ENCODE measurements at places on chromosomes 7 and 10.

DNA sequence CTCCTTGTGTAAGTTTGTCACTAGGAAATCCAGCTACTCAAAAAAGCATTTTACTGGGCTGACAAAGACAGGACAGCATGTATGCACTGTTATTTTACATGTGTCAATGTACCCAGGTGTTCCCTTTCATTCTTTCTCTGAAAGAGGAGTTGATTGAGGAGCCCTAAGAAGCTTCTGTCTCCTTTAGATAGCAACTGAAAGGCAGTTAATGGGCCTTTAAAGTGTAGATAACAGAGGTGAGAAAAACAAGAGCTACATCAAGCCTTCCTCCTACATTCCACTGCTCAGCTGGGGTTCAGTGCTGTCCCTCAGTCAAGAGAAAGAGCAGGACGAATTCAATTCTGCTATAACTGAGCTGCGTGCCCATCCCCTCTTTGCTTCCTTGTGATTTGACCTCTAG is 12.8 kb upstream of the WIPF3 start:
- no peak for DNase-seq

DNA sequence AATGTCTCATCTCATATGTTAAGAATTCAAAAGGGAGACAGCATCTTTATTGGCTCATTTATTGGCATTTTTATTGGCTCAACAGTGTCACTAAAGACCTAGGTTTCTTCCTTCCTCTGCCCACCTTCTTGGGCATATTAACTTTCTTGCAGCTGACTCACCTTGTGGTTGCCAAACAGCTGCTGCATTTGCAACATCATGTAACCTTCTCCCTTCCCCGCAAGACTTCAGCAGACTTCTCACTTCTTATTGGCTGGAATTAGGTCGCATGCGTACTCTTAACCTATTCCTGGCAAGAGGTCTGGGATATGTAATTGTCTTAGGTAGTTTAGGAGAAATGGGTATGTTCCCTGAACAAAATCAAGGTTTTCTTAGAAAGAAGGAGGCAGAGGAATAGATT is 263.2 kb downstream of the POU6F2 start:
- no peak for DNase-seq

- no peak for DNase-seq
Measured at GRCh38 chr7:83156006-83156405, 6.7 kb downstream of the PCLO start.

GRCh38 chr10:43254881-43255633 is 11.8 kb downstream of the RASGEF1A start:
- no peak for DNase-seq

DNA sequence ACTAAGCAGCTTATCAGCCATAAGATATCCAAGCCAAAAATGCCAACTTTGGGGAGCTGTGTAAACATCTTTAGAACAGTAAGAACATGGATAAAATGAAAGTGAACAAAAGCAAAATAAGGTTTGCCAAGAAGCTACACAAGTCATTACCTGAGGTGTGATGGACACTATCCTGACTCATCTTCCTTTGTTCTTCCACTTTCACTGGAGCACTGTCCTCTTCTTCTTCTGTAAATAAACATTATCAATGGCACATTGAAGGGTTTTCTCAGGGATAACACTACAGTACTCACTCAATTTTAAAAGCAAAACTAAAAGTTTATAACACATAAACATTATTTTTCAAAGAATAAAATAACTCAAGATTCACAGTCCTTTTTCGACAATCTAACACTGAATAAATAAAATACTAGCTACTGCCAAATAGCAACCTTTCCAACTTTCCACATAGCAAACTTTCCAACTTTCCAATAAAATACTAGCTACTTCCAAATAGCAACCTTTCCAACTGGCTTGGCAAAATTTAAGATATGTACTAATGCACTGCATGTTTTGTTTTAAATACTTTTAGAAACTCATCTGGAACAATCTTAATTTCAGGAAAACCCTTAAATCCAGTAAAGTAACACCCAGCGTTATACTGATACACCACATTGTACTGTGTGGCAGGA is 174.1 kb downstream of the SKAP2 start:
- no peak for DNase-seq

GRCh38 chr7:121603886-121604285 is 207.8 kb upstream of the FAM3C start:
- DNase-seq, result no peak

- DNase-seq, result no peak
Measured at GRCh38 chr10:49631975-49632374, 18.1 kb downstream of the CHAT start.

DNA sequence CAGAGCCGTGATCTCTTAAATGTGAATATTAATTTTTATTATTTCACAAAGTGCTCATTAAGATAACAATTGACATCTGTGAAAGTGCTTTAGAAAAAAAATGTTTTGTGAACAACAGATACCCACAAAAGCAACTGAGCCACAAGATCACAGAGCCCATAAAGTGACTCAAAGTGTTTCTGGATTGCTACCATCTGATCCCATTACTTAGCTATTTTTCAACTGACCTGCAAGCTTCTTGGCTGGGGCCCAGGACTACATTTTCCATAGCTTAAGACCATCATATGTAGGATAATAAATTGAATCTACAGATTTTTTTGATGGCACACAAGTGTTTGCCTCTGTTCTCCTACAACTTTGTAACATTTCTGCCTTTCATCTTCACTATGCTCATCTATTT is 674.4 kb downstream of the PHTF2 start:
- no peak for DNase-seq

DNA sequence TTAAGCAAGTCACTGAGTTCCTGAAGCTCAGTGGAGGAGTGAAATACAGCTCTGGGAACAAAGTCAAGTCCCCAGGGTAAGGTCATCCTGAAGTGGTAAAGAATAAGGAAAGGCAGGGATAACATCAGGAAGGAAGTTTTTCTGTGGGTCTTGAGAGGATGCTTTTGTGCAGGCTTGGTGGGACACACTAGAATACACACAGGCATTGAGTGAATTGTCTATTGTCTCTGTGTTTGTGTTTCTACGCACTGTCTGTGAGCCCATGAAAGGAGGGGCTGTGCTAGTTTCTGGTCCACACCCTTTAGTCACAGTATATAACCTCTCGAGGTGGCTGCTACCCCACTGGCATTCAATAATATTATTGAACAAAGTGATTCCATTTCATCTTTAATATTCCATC is 95.8 kb upstream of the ABCB5 start:
- no peak for DNase-seq

DNA sequence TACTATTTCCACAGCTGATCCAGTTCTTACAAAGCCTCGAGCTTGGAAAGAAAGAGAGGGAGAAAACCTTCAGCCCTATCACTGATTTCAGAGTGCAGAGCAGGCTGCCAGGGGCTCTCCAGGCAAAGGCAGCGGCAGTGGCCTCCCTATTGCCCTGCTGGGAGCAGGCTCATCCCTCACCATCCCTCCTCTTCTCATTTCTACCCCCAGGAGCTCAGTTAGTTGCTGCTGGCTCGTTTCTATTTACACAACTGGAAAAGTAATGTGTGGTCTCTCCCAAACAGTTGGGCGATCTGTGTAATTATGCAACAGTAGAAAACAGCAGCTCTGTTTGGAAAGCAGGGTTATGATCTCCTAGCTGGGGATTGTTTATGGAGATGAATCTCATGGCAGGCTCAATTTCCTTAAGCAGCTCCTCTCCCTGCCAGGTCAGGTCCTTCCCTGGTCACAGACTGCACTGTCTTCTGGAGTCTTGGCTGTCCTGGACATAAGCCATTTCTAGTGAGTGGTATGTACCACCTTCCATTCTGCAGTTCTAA is 28.7 kb upstream of the TNS3 start:
- DNase-seq, result peak; percentile 83

- peak; percentile 80 for DNase-seq
Measured at GRCh38 chr10:17673471-17674061, 29.6 kb downstream of the STAM start.

GRCh38 chr7:40324914-40325313 is 190.1 kb downstream of the SUGCT start:
- DNase-seq, result peak; percentile 37

DNA sequence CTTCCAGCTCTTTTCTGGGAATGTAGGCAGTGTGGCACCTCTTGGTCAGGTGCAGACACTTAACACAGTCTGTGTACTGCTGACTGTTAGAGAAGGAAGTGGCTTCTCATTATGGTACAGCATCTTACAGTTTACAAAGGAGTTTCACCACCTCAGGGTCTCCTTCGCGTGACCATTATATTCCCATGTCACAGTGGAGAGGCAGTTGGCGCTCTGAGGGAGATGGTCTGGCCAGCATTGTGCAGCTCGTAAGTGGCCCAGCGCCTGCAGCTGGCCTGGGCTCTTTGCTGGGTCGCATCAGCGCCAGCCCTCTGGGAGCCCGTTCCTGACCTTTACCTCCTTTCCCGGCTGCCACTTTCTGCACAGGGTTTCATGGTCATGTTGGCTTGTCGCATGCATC is 15.4 kb downstream of the TSPAN15 start:
- no peak for DNase-seq

DNA sequence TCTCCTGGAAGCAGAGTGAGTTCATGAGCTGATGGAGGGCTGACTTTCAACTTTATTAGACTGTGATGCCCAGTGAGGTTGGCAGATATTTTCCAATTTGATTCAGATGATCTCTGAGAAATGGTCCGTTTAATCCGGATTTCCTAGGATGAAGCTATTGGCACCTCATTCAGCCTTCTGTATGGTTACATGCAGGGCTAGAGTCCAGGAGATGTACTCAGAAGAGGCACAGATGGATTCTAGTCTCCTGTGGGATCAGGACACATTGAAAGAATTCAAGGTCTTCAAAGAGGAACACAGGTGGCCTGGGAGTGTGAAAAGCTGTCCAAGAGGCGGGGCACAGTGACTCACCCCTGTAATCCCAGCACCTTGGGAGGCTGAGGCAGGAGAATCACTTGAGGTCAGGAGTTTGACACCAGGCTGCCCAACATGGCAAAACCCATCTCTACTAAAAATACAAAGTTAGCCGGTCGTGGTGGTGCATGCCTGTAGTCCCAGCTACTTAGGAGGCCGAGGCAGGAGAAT is 23.0 kb upstream of the RHEB start:
- no peak for DNase-seq

GRCh38 chr10:132595854-132596253 is 58.3 kb downstream of the INPP5A start:
- no peak for DNase-seq

DNA sequence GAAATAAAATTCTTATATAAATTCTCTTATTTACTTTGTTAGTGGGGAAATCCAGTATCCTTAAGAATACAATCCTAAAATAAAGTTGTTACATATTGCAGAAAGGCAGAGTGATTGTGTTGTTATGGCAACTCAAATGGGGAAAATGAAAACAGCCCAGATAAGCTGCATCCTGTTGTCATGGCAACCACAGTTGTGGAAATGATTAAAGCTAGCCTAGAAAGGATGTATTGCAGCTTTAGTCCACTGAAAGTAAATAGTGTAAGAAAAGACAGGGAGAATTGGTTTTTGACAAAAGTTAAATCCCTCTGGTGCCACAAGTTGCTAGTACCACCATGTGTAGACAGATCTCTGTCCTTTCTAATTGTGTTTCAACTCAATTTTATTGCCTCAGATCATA is 43.2 kb downstream of the BTRC start:
- peak; percentile 73 for DNase-seq

GRCh38 chr10:580778-581177 is 108.7 kb downstream of the DIP2C start:
- peak; percentile 83 for DNase-seq

GRCh38 chr7:148624735-148625134 is 34.2 kb downstream of the C7orf33 start:
- DNase-seq, result peak; percentile 8

DNA sequence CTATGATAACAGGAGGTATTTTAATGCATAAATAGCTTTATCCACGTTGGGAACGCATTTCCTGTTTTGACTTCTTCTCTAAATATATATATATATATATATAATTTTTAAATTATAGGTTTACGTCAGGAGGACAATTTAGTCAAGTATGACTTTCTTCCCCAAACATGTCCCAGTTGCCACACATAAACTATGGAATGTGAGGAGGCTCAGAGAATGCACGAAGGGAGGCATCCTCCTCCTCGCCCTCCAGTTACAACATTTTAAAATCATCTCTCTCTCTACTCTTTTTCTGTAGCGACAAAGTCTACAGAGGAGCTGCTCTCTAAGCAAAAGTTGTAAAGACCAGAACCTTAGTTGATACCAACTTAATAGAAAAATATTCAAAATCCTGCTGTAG is 106.9 kb upstream of the LYZL1 start:
- peak; percentile 42 for DNase-seq

GRCh38 chr7:44965441-44965903 is 13.3 kb downstream of the MYO1G start:
- no peak for DNase-seq

DNA sequence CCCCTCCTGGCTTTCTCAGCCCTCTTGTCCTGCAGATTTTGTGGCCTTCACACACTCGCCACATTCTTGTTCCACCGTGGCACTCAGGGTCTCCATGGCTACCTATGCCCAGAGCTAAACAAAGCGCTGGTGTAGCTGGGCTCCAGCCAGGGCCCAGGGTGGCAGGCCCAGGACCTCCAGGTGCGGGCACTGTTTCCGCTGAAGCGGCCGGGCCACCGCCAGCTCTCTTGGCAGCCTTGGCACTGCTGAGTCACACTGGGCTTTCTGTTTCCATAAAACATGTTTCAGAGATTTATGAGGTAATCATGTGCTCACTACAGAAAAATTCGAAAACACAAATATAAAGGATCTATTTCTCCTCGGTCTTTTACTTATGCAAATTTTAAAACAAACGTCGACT is 51.3 kb downstream of the AOC1 start:
- peak; percentile 29 for DNase-seq

GRCh38 chr7:129053938-129054437 is 923 bp downstream of the TNPO3 start:
- peak; percentile 45 for DNase-seq

DNA sequence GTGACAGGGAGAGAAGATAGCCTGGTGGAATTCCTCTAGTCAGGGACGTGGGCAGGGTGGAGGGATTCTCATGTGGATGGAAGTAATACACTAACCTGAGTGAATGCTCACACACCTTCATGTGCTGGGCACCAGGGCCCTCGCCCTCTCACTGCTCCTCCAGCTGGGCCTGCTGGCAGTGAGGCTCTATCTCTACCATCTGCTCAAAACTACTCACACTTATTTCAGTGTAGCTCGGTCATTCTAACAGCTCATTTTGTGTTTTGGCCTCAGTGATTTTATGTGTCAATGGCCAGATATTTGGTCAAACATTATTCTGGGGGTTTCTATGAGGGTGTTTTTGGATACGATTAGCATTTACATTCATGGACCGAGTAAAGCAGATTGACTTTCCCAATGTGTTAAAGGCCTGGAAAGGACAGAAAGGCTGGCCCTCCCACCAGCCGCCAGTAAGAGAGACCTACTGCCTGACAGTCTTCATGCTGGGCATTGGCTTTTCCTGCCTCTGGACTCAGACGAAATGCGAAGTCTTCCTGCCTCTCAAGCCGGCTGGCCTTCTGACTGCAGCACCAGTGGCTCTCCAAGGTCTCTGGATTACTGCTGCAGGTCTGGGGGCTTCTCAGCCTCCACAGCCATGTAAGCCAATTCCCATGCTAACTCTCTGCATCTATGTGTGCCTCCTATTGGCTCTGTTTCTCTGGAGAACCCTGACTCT is 335.4 kb downstream of the CXCL12 start:
- no peak for DNase-seq

GRCh38 chr7:90816511-90817142 is 220.5 kb downstream of the CDK14 start:
- DNase-seq, result peak; percentile 87

Data from cardiac fibroblast (primary cell).